ENCODE measurements at places on chromosomes 16 and 17.

GRCh38 chr16:57258910-57259475, 13.9 kb downstream of the ARL2BP start:
- no peak for DNase-seq

GRCh38 chr17:18320301-18320700, 5.2 kb downstream of the SMCR8 start:
- no peak for DNase-seq

GRCh38 chr16:75565640-75566039, 539 bp upstream of the GABARAPL2 start:
- DNase-seq: no peak

GRCh38 chr17:37359682-37360188, 16.1 kb upstream of the C17orf78 start:
- DNase-seq: no peak

- no peak for DNase-seq
Observed at GRCh38 chr16:24769806-24770205, 40.4 kb downstream of the TNRC6A start.

DNA sequence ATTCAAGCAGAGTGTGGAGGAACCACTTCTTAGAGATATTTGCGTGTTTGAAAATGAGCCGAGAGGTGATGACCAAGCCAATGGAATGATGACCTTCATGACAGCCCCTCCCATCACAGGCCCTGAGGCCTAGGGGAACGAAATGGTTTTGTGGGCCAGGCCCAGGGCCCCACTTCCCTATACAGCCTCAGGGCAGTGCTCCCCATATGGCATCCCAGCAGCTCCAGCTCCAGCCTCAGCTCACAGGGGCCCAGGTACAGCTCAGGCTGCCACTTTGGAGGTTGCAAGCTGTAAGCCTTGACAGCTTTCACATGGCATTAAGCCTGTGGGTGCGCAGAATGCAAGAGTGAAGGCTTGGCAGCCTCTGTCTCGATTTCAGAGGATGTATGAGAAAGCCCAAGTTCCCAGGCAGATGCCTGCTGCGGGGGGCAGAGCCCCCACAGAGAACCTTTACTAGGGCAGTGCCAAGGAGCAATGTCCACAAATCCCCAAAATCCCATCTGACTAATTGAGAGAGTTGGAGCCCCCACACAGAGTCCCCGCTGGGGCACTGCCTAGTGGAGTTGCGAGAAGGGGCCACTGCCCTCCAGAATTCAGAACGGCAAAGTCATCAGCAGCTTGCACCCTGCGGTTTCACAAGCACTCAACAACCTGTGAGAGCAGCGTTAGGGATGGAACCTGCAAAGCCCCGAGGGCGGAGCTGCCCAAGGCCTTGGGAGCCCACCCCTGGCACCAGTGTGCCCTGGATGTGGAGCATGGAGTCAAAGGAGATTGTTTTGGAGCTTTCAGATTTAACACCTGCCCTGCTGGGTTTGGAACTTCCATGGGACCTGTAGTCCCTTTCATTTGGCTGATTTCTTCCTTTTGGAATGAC, 21.2 kb downstream of the CHMP6 start:
- DNase-seq: no peak

- no peak for DNase-seq
Observed at GRCh38 chr16:13702614-13703013, 217.3 kb upstream of the ERCC4 start.

- DNase-seq: no peak
Observed at GRCh38 chr16:25064937-25065336, 46.6 kb upstream of the LCMT1 start.

DNA sequence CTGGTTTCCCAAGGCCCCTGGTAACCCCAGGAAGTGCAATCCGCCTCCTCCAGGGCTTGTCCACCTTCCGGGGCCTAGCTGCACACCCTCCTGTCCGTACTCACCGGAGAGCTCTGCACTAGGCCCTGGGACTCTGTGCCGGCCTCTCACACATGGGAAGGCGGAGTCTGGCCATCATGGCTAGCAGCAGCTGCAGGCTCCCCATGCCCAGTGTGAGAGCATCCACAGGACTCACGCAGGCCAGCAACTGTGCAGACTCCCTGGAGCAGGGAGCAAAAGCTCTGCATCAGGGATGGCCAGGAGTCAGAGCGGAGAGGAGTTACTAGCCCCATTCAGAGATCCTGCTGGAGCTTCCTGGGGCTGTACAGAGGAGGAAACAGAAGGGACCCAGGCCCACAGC, 20.2 kb downstream of the FOXN1 start:
- no peak for DNase-seq

GRCh38 chr17:27486741-27487140, 30.5 kb downstream of the KSR1 start:
- DNase-seq: no peak

DNA sequence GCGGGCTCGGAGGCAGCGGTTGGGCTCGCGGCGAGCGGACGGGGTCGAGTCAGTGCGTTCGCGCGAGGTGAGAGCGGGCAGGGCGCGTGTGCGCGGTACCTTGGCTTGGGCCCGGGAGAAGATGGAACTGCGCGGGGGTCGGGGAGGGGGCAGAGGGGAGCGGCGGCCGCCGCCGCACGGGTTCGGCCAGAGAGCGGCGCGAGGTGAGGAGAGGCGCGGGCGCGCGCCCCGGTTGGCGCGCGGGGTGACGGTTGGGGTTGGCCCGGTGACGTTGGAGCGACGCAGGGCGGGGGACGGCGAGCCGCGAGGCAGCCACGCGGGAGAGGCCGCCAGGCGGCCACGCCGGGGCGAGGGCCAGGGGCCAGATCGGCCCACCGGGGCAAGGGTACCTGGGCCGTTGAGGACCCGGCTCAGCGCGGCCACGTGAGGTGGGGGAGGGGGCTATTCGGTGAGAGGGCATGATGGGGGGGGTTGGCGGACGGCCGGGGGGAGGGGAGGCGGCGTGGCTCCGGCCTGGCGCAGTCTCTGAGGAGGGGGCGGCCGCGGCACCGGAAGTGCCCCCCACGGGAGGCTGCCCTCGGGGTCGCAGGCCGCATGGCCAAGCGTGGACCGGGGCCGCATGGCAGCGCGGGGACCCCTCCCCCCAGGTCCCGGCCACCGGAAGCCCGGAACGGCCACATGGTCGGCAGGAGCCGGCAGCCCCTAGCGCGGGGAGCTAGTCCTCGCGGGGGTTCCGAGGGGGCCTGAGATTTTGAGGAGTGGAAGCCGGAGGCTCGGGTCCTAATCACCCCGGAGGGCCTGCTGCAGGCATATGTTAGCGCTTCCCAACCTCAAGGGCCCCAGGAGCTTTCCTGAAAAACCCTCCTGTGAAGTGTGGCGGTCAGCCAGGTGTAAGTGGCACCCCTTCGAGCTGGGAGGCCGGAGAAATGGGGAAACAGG, 527 bp downstream of the EIF5A start:
- no peak for DNase-seq

- DNase-seq: no peak
Observed at GRCh38 chr16:15051387-15051951, 4.4 kb downstream of the NTAN1 start.

DNA sequence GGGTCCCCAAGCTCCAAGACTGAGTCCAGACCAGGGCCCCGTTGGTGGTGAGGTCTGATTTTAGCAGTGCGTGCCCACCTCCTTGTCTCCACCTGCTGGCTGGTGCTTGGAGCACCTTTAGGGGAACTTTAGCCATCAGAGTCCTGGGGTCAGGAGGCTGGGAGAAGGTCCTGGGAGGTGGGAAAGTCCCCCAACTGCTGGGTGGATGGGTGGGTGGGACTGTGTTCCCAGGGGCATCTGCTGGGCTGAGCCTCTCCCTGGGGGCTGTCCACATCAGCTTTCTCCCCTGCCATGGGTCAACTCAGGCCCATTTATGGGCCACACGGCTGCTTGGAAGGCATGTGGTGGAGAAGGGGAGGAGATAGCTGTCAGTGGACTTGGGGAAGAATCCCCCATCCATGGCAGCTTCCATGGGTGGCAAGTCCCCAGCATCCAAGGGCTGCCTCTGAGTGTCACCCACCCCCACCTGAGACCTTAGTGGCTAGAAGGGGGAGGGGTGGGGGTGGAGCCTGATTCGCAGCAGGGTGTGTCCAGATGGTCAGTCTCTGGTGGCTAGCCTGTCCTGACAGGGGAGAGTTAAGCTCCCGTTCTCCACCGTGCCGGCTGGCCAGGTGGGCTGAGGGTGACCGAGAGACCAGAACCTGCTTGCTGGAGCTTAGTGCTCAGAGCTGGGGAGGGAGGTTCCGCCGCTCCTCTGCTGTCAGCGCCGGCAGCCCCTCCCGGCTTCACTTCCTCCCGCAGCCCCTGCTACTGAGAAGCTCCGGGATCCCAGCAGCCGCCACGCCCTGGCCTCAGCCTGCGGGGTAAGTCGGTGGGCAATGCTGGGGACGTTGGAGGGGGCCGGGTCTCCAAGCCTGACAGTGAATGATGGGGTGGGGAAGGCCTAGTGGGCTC, at the start of gene TRPV2:
TSS of gene TRPV2 (plus strand) at position 541 of the 894 bp plus-strand sequence. CDS start 2,098 bp downstream, outside the sequence.
- peak; percentile 50 for DNase-seq

- no peak for DNase-seq
Observed at GRCh38 chr17:68657576-68657975, 56.4 kb upstream of the FAM20A start.

DNA sequence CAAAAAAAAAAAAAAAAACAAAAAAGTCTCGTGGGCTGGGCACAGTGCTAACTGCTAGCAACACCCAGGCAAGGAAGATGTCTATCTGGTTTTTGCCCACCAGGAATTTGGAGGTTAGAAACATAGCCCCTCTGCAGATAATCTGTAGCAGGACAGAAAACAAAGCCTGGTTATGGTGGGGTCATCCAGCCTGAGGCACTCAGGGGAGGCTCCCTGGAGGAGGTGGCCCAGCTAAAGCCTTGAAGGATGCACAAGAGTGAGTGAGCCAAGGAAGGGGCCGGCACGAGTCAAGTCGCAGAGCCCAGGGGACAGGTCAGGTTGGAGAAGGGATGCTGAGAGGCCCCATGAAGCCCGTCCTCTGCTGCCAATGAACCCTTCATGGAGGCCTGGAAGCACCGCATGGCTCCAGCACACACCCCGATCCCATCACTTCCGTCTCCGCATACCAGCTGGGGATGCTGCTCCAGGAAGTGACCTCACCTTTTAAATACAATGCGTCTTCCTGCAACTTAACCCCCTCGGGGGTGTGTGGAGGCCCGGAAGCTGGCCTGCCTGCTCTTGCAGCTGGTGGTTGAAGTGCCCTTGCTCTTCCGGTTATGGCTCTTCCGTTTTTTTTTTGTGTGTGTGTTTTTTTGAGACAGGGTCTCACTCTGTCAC, 86.5 kb downstream of the ENGASE start:
- no peak for DNase-seq

DNA sequence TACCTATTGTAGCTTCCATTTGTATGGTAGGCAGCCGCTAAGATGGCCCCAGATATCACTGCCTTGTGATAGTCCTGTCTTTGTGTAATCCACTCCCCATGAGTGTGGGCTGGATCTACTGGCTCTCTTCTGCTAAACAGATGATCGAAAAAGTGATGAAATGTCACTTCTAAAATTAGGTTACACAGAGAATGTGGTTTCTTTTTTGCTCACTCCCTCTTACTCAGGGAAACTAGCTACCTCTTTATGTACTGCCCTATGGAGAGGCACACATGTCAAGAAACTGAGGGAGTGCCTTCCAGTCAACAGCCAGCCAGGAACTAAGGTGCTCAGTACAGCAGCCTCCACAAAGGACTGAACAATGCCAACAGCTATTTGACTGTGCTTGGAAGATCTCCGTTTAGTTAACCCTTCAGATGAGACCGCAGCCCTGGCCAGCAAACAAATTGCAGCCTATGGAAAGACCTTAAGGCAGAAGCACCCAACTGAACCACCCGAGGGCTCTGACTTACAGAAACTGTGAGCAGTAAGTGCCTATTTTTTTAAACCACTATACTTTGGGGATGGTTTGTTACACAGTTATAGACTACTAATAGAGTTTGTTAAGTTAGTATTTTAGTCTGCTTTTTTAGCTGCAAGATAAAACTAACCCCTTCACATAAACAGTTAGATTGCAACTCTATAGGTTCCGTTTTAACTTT, 113.2 kb upstream of the MAF start:
- DNase-seq: no peak

DNA sequence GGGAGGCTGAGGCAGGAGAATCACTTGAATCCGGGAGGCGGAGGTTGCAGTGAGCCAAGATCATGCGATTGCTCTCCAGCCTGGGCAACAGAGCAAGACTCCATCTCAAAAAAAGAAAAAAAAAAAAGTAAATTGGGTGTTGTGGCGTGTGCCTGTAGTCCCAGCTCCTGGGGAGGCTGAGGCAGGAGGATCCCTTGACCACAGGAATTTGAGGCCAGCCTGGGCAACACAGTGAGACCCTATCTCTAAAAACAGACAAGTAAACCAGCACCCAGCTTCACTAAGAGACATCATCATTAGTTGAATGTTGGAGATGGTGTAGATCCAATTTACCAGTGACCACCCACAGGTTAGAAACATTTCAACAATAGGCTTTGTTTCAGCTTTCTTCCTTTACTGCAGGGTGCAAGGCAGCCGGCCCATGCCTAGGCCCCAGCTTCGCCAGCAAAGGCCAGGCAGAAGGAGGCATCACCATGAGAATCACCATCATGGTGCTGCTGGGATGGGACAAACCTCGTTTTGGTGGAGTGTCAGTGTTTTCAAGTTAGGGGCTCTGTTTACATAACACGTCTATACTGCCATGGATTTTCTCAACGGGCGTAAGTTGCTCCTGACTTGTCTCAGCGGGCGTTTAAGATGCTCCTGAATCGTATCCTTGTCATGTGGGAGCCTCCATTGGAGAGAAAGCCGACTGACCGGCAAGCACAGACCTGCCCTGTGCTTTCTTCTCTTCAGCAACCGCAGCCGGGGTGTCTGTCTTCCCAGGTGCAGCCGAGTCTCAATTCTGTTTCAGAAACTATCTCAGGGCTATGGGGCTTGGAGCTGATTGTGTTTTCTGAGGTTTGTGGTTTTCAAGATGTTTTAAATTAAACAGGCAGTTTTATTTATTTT, 7.3 kb downstream of the TCF25 start:
- no peak for DNase-seq

DNA sequence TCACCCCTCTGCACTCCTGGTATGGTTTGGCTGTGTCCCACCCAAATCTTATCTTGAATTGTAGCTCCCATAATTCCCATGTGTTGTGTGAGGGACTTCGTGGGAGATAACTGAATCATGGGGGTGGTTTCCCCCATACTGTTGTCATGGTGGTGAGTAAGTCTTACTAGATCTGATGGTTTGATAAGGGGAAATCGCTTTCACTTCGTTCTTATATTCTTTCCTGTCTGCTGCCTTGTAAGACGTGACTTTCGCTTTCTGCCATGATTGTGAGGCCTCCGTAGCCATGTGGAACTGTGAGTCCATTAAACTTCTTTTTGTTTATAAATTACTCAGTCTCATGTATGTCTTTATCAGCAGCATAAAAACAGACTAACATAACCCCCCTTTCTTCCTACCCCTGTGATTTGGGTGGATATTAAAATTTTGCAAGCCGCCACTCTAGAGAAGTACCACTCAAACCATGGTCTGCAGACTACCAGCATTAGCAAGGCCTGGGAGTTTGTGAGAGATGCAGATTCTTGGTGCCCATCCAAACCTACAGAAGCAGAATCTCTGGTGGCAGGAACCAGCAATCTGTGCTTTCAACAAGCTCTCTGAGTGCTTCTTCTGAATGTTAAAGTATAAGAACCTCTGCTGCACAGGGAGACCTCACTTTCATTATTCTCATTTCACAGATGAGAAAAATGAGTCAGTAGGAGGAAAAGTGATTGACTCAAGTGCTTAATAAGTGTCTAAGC, 999.5 kb upstream of the EEF2KMT start:
- DNase-seq: no peak

- no peak for DNase-seq
Observed at GRCh38 chr16:24976061-24976779, 38.9 kb downstream of the ARHGAP17 start.
